HT1080 (cell line): ENCODE measurements at places on chromosomes 3 and 15. TPM values are rescaled to one million over a fixed set of nuclear protein-coding genes. Genes with fewer than 3 reads are reported as not detected.

- no peak for DNase-seq
Observed at GRCh38 chr15:43218908-43219706, 1.7 kb downstream of the EPB42 start.

DNA sequence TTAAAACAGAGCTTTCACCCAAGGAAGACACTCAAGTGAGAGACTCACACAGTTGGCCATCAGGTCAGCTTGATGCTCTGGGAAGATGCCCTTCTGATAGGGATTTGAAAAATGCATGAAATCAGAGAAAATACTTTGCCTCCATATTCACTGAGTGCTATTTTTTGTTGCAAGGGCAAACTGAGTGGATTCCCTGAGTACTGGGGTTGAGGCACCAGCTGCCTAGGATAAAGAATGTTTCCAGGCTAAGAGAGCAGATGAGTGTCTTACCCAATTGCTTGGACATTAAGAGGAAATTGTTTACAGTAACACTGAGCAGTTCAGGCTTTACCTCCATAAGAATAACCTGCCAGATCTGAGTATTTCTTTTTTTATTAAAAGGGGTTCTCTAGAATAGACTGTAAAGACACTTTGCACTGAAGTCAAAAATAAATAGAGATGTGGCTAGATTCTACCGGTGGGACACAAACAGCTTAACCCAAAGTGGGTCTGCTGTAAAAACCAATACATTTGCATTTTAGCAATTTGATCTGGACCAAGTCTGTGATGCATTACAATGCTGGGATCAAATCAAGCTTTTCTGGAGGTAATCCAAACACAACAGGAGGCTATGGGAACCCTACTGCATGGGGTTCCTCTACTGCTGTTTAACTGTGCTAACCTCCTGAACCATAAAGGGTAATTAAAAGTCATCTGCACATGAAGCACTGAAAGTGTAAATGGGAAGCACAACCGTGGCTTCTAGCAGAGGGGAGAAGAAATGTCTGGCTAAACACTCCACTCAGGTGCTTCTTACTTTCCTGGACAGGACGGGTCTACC lies 238.8 kb upstream of the WNT5A start:
- DNase-seq: no peak

DNA sequence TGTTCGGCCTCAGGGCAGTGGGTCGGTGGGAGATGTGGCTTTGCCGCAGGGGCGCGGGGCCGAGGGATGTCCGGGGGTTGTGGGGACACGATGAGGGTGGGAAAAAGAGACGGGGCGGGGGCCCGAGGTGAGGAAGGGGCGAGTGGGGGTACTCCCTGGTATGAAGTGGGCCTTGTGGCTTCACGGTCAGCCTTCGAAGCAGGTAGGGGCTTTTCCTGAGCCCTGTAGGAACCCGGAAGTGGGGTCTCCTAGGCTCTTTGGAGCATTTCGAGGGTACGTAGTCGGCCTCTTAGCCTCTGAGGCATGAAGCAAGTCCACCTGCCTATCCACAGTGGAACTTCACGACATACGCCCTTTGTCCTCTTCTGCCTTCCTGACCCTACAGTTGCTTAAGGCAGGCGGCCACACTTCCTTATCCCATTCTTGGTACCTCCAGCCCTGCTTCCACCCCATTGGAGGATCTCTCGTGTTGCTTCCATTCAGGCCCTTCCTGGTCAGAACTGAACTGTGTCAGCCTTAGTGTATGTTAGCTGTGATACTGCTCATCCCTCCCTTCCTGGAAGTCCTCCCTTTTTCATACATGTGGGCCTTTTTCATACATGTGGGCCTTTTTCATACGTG lies 389 bp downstream of the ARPC4 start:
- peak; percentile 20 for DNase-seq

- DNase-seq: peak; percentile 25
Observed at GRCh38 chr15:51366920-51367319, 25.5 kb downstream of the GLDN start.

GRCh38 chr3:98521897-98522543 lies 682 bp downstream of the CLDND1 start:
- DNase-seq: peak; percentile 72

DNA sequence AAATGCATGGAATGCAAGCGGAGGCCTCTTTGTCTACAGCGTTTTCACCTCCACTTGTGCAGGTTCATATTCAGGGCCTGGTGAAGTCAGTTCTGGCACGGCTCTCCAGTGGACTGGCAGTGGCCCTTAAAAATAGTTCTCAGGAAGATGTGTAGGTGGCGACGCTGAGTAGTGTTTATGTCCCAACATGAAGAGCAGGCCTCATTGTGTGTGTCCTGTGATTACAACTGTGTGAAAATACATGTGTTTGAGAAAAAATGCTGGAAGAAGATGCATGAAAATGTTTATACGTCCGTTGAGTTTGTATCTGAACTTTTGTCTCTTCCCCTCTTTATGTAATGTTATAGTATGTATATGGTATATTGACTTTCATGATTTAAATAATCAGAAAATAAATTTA lies 7.2 kb downstream of the LIPC start:
- DNase-seq: peak; percentile 37

- peak; percentile 35 for DNase-seq
Observed at GRCh38 chr3:101010296-101010695, 17.1 kb upstream of the ABI3BP start.

- DNase-seq: no peak
Observed at GRCh38 chr3:77780278-77780996, 740.5 kb downstream of the ROBO2 start.

DNA sequence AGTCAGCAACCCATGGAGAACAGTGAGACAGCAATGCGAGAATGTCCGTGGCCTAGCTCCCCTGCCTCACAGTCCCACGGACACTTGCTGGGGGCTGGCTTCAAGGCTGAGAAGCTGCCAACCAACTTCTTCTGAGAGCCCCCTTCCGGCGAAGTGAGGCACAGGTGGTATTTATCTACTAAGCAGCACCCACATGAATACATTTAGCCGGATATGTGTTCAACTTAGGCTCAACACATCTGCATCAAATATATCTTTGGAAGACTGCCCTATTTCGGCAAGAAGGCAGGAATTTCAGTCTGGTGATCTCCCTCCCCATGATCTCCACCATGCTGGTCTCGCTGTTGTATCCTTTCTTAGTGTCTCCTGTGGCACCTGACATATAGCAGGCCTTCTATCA lies 340.9 kb upstream of the NR2E3 start:
- no peak for DNase-seq

- DNase-seq: no peak
Observed at GRCh38 chr3:49699281-49699979, 10.1 kb downstream of the RNF123 start.

Gene EHD4
- total RNA-seq: 50.9 and 58.9 TPM in 2 replicates

Gene MNS1
- 3.0 TPM in 2 replicates for total RNA-seq

- DNase-seq: no peak
Observed at GRCh38 chr3:39515681-39516441, 48.4 kb downstream of the MOBP start.

DNA sequence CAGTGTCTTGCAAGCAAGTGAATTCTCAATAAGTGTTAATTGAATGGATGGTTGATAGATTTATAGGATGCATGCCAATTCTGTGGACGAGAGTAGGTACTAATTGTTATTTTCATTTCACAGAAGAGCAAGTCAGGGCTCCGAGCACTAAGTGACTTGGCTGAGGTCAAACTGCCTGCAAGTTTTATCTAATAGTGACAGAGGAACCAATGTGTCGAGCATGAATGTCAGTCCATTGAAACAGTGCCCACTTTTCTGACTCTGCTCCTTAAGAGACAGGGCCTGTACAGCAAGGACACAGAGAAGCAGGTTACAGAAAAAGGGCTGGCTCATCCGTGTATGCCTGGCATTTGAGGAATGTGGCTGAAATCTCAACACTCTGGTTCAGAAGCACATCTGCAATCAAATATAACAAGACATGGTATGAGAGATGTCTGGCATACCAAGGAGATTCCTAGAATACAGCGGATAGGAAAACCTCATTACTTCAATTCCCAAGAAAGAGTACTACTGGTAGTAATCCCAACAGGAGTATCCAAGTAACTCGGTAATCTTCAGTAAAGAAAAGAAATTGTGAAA lies 6.0 kb upstream of the B3GNT5 start:
- peak; percentile 37 for DNase-seq
